ENCODE measurements at places on chromosomes 7 and 10. TPM values are rescaled to one million over a fixed set of nuclear protein-coding genes. Genes with fewer than 3 reads are reported as not detected.

DNA sequence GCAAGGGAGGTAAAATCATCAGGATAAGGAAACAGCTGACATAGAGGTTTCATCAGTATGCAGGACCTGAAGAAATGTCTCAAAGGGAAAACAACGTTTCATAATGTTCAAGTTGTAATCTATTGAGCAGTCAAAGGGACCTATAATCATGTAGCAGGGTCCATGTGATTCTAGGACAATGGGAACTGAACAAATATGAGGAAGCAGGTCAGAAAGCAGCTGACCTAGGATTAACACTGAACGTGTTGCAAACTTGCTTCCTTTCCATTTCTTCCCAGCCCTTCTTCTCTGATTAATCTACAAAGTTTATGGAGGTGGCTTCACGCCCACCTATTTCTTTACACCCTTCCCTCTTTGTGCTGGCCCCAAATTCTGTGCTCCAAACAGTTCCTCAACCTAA lies 256.9 kb upstream of the AKR1E2 start:
- DNase-seq: no peak

The ANXA8 gene
- total RNA-seq: 7.5 TPM

The GRM3 gene
- not detected for total RNA-seq

GRCh38 chr10:96955794-96956193 lies 123.7 kb downstream of the LCOR start:
- DNase-seq: no peak

DNA sequence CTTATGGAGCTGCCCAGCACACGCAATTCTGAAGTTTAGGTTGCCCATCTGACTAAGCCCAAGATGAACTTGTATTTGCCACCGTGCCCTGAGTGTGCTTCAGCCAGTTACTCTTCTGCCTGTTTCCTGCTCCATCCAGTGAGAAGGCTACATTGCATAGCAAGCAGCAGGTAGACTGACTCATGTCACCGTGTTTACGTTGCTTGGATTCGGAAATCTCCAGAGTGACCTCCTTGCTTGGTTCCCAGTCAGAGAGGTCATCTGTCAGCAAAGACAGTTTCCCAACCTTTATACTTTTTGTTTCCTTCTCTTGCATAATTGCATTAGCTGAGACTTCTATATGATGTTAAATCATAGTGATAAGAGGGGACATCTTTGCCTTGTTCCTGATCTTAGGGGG lies 30.9 kb downstream of the NACAD start:
- no peak for DNase-seq

GRCh38 chr7:66152371-66153191 lies 37.9 kb downstream of the CRCP start:
- no peak for DNase-seq

The ATXN7L1 gene
- 11.1 TPM for total RNA-seq

DNA sequence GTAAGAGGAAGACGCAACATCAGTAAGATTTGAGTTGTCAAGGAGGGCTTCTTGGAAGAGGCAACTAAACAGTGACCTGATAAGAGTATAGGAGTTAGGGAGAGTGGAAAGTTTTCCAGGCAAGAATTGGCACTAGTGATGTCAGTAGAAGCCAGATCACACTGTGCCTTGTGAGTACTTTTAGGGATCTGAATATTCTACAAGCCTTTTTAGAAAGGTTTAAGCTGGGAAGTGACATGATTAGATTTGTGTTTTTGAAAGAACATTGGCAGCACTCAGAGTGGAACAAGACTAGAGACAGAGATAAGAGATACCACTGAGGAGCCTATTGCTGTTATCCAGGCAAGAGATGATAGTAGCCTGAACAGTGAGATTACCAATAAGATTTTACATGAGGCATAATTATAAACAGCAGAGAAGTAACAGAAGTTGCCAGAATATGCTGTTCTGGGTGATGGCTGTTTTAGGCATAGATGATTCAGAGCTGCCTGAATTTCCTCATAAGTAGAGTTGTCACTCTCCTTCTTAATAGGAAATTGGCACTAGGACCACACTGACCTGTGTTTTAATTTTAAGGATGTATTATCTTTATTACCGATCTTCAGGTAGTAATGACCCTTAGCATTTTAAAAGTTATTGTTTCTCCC lies 45.6 kb downstream of the NHLRC2 start:
- DNase-seq: no peak

- no peak for DNase-seq
These were observed 31.1 kb upstream of the ABCA13 start for GRCh38 chr7:48140001-48140681.

DNA sequence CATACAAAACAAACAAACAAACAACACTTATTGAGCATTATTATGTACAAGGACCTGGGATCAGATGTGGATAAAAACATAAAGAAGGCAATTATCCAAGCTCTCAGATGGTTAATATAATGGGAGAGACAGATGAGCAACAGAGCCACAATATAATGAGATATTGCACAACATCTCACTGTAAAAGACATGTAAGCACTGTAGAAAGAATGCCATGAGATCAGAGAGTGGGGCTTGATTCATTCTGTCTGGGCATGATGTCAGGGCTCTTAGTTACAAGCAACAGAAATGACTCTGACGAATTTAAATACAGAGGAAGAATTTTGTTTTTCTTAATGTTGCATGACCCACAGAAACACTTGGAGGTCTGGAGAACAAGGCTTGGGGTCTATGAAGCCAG lies 164.7 kb upstream of the PLXDC2 start:
- no peak for DNase-seq

DNA sequence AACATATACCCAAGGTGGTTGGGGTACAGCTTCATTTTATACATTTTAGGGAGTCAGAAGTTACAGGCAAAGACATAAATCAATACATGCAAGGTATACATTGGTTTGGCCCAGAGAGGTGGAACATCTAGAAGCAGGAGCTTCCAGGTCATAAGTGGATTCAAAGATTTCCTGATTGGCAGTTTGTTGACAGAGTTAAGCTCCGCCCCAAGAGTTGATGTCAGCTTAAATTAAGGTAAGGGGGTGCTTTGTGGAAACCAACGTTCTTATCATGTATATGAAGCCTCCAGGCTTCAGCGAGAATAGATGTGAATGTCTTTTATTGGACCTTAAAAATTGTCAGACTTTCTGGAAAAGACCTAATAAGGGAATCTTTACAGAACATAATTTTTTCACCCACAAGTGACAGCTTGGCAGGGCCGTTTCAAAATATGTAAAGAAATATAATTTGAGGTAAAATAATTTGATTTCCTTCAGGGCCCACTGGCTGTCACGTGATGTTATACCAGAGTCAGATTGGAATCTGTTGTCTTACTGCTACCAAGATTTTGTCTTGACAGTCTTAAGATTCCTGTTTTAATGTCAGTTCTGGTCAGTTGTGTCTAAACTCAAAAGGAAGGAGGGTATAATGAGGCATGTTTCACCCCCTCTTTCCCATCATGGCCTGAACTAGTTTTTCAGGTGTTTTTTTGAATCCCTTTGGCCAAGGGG lies 6.3 kb upstream of the PANK1 start:
- DNase-seq: no peak

GRCh38 chr7:8065356-8065813 lies 96.8 kb downstream of the GLCCI1 start:
- DNase-seq: no peak

GRCh38 chr7:51141451-51142003 lies 175.1 kb downstream of the COBL start:
- no peak for DNase-seq

The CFAP43 gene
- not detected for total RNA-seq

- DNase-seq: no peak
These were observed 577.1 kb downstream of the PARD3 start for GRCh38 chr10:34237898-34238455.

The SEPTIN7 gene
- total RNA-seq: 236 TPM

The TMEM176B gene
- 0.14 TPM for total RNA-seq

- no peak for DNase-seq
These were observed 30.0 kb downstream of the SMKR1 start for GRCh38 chr7:129532375-129532774.

- no peak for DNase-seq
These were observed 40.3 kb downstream of the VIPR2 start for GRCh38 chr7:159104188-159104920.

The HEPACAM2 gene
- total RNA-seq: not detected

- DNase-seq: no peak
These were observed 80.7 kb downstream of the ANKRD30A start for GRCh38 chr10:37206132-37206531.

DNA sequence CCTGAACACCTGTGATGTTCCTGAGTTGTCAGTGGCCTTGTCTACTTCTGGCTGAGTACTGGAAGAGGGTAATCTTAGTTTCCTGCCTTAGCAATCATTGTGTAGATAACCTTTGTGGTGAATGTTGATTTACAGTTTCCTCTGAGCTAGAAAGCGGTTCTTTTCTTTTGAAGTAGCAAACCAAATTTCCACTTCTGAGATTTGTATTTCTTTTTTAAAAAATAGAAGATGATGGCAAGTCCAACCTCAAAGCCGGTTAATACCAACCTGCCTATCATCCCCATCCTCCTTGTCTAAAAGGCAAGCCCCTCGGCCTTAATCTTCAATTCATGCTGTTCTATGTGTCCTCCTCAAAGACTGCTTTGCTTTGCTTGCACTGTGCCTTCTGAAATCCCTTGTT lies 12.5 kb upstream of the PALS2 start:
- no peak for DNase-seq

DNA sequence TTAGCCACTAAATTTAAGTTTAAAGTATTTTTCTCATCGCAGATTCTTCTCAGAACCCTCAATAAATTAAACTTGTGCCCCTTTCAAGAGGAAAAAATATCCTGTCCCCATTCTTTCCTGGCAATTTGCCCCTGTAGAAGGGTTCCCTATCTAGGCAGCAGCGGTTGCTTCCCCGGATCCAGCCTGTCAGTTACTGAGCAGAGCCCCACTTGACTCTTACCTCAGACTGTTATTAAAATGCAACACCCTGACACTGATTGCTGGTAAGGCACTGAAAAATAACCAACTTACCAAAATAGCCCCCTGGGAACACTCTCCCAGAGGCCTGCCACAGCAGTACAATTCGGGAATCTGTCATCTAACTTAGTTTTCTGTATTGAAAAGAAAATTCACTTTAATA lies 13.9 kb downstream of the LMTK2 start:
- no peak for DNase-seq

- no peak for DNase-seq
These were observed 112.9 kb upstream of the JAZF1 start for GRCh38 chr7:28293527-28293835.

The NUPR2 gene
- not detected for total RNA-seq

GRCh38 chr7:138802706-138803105 lies 4.7 kb upstream of the ATP6V0A4 start:
- no peak for DNase-seq

DNA sequence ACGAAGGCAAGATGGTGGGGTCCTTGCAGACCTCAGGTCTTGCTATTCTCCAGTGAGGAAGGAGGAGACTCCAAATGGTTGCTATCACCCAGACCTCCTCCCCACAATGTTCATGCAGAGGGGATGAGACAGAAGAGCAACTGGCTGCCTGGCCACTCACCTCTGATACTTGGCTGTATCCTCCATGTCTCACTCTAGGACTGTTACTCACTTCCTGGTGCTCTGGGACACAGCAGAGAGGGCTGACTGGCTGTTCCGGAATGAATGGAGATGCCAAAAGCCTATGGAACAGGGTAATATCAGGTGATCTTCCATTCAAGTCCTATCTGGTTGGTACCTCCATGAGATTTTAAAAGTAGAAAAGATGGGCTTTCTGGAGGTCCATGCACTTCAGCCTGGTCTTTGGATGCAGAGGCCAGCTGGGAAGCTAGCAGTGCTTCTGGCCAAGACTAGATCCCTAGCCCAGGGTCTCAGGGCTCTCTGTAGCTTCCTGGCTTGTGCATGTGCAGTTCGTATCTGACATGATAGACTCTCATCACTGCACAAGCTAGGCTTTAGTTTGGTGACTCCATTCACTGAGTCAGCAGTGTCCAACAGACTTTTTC lies 27.0 kb upstream of the ABI1 start:
- no peak for DNase-seq

DNA sequence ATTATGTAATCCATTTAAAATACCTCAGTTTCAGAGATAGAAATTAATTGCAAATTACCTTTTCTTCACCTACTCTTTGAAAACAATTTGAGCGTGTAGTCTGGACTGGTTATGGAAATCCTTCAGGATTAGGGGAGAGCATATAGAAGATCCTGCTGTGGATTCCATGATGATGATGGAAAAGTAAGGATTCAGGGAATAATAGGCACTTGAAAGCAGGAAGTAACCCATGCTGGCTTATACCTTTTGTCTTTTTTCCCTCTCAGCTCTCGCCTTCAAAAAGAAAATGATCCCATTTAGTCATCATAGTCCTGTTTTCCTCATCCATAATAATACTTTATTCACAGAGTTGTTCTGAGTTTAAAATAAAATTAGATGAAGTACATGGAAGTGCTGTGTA lies 4.4 kb downstream of the HBP1 start:
- no peak for DNase-seq

- no peak for DNase-seq
These were observed 121.5 kb downstream of the NKX6-2 start for GRCh38 chr10:132664407-132664806.

The CYP3A5 gene
- not detected for total RNA-seq

GRCh38 chr7:124390301-124390700 lies 357.4 kb upstream of the TMEM229A start:
- DNase-seq: no peak

DNA sequence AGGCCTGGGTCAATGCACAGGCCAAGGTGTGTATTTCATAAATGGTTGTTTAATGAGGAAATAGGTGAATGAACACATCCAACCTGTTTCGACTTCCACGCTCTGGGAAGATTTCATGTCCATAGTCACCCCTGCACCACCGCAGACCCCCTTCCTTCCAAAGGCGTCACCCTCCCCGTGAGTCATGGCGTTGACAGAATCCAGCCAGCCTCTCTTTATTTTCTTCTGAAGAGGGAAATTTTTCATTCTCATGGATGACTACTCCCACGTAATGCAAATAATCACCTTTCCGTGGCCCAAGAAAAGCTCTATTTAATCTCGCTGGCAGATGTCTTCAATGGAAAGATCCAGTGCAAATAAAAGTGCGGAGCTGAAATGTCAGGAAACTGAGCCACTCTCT lies 75.3 kb upstream of the FOXK1 start:
- DNase-seq: no peak

GRCh38 chr10:124696446-124697392 lies 47.5 kb downstream of the FAM53B start:
- DNase-seq: no peak

DNA sequence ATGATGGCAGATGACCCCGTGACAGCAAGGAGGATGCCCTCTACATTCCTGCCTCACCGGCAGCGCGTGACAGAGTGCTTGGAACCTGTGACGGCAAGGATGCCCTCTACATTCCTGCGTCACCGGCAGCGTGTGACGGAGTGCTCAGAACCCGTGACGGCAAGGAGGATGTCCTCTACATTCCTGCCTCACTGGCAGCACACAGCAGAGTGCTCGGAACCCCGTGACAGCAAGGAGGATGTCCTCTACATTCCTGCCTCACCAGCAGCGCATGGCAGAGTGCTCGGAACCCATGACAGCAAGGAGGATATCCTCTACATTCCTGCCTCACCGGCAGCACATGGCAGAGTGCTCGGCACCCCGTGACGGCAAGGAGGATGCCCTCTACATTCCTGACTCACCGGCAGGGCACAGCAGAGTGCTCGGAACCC lies 231.0 kb downstream of the DIP2C start:
- DNase-seq: no peak
